Pericardium fibroblast (primary cell): ENCODE measurements at places on chromosomes 2 and 18. TPM values are rescaled to one million over a fixed set of nuclear protein-coding genes. Genes with fewer than 3 reads are reported as not detected.

MARS2 gene
- 3.2 and 4.3 TPM in 2 replicates for total RNA-seq

ITPRIPL1 gene
- total RNA-seq: 0.34 and 0.35 TPM in 2 replicates

CCDC148 gene
- 0.09 and 0.23 TPM in 2 replicates for total RNA-seq

RNU2-63P gene
- total RNA-seq: 106 TPM in 1 of 2 replicates, not detected in the other
